ENCODE measurements at places on chromosomes 2 and 18.

DNA sequence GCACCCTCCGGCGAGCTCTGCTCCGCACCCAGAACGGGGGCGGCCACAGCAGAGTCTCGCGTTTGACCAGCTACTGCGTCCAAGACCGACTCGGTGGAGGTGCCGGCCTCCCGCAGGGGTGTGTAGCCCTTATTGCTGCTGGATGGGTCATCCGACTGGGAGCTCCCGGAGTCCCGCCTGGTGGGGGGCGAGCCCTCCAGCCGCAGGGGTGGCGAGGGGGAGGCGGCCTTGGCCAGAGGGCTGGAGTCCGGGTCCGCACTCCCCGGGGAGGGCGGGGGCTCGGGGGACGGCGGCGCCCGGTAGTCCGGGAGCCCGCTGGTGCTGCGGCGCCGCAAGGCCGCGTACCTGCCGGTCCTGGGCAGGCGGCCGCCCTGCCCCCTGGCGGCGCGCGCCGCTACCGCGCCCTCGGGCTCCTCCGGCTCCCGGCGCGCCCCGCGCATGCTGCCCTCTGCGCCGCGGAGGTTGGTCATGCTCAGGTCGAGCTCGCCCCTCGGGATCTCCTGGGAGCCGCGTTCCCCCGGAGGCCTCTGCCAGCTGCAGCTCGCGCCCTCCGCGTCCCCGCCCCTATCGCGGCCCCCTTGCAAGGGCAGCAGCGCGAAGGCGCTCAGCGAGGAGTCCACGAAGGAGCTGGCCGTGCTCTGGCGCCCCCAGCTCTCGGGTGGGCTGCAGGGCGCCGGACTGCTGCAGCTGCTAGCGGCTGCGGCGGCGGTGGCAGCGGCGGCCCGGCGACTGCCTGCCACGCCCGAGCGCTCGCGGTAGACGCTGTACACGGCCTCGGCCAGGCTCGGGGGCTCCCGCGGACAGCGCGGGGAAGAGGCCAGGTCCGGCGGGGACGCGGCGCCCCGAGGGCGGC lies 4.8 kb downstream of the TMEM200C start:
- DNase-seq, result no peak

DNA sequence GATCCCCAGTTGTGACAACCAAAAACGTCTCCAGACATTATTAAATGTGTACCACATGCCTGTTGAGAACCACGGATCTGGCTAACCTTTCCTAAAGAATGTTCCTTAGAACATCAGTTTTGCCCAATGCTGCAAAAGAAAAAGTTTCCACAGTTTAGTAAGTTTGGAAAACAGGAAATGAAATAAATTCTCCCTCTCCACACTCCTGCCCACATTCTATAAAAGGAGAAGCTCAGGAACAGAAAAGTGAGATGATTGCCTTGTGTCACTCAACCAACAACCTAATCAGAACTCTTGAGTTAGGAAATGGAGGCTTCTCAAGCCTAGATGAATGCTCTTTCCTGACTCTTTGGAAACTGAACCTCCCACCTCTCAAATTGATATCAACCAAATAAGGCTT lies 56.1 kb upstream of the NFE2L2 start:
- no peak for DNase-seq

- no peak for DNase-seq
These were observed 99.9 kb downstream of the CLIP4 start for GRCh38 chr2:29215073-29215472.

GRCh38 chr2:158413581-158413980 lies 43.0 kb downstream of the CCDC148 start:
- DNase-seq, result no peak

DNA sequence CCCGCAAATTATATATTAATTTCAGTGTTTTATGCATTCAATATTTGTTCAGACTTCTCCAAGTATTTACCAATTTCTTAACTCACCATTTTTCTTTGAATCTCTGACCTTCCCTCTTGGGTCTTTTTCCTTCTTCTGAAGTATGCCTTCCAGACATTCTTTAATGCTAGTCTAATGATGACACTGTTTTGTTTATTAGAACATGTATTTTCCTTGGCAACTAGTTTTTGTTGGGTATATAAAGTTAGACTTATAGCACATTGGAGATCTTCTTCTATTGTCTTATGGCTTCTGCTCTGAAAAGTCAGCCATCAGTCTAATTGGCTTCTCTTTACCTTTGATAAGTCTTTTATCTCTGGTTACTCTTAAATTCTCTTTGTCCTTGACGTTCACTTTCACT lies 423.2 kb upstream of the NRP2 start:
- DNase-seq, result no peak

DNA sequence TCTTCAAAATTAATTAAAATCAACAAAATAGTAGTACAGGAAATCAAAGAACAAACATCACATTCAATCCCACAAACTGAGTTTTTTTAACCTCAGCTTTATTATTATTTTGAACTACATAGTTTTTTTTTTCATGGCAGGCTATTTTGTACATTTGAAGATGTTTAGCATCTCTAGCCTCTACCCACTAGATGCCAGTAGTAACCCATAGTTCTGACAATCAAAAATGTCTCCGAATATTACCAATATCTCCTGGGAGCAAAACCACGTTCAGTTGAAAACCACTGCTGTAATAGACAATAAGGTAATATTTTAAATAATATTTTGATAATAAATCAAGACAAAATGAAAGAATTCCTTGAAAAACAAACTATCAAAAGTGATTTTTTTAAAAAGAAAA lies 702.6 kb upstream of the LRRTM1 start:
- no peak for DNase-seq

DNA sequence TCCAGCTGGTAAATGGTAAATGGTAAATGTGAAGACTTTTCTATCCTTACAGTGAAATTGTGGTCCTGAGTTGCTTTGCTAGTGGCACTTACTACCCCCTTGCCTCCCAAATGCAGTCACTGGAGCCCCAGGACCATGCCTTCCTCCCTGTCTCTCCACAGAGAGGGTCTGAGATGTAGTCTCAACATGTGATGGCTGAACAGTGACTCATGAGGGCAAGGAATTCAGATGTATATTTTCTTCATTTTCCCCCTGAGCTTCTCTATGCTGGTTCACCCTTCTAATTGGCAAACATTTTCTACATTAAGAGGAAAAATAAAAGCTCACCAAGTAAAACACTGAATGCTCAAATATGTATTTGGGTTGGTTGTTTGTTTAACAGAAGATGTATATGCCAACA lies 232.0 kb downstream of the SH3BP4 start:
- no peak for DNase-seq

GRCh38 chr2:209771474-209772289 lies at the start of gene UNC80:
UNC80 (plus strand) TSS chr2:209771832; CDS start chr2:209772073, 241 bp downstream.
- no peak for DNase-seq

- DNase-seq, result no peak
These were observed 158.0 kb downstream of the ALK start for GRCh38 chr2:29763371-29763770.

DNA sequence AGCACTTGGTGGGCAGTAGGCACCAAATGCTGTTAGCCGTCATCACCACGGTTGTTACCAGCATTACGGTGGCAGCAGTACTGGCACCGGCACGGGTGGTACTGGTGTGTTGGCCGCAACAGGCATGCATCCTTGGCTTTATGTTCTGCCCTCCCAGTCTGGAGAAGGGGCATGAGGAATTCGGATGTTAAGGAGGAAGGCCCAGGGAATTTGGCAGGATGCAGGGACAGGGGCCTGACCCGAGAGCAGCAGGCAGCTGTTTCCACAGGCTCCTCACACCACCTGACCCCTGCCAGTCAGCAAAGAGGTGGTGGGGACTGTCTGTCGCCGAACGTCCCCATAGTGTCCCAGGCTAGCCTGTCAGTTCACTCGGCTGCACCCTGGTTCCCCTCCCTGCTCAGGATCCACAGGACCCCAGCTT lies 79.0 kb downstream of the EDAR start:
- no peak for DNase-seq

GRCh38 chr18:27556741-27557140 lies 371.6 kb upstream of the CHST9 start:
- DNase-seq, result no peak

DNA sequence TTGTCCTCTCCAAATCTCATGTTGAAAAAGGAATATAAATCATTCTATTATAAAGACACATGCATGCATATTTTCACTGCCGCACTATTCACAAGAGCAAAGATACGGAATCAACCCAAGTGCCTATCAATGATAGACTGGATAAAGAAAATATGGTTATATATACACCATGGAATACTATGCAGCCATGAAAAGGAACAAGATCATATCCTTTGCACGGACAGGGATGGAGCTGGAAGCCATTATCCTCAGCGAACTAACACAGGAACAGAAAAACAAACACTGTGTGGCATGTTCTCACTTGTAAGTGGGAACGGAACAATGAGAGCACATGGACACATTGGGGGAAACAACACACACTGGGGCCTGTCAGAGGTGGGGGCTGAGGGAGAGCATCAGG lies 28.1 kb upstream of the PARD3B start:
- DNase-seq, result no peak

DNA sequence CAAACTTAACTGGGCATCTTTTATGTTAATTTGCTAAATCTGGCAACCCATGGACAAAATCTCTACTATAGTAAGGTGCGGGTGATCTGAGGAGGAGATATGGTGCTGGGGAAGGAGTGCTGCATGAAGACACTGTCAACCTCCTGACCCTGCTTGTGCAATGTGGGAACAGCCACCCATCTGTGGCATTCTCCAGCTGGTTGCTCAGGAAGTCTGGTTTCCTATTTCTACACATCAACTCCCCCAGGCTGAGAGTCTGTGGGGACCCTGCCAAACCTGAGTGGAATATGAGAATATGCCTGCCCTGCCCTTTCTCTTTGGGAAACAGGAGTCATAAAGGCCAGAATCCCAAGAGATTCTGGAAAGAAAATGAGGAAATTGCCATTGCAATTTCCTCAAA lies 60.1 kb upstream of the PAX3 start:
- no peak for DNase-seq

DNA sequence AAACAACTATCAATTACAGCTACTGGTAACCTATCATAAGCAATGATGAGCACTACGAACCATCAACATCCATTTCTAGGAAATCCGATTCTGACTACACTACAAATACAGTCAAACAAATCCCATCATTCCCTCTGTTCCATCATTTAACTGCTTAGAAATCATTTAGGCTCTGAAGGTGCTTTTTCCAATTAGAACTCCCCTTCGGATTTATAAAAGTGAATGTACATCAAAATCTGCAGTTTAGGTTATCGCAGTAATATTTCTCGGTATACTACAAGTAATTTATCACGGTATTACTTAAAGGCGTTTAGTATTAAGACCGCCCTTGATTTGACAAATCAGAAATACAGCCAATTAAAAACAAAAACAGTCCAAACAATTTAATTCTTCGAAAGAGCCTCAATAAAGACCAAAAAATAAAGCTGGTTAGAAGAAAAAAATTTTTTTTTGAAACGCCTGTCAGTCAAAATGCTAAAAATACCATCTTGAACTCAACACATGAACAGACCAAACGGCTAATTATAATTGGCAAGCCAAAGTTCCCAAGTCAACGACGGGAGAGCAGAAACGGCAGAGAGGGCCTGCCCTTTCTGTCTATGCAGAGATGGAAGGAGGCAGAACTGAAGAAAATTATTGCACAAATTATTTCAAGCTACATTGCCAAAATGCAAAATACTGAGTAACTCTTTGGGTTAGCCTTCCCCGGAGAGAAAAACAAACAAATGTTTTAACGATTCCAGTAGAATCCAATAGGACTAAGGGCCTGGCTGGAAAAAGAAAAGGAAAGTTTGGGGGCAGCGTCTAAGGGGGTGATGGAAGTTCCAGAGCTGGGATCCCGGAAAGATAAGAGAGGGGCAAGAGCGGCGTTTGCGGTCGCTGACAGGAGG lies 1.2 kb downstream of the VPS54 start:
- no peak for DNase-seq

DNA sequence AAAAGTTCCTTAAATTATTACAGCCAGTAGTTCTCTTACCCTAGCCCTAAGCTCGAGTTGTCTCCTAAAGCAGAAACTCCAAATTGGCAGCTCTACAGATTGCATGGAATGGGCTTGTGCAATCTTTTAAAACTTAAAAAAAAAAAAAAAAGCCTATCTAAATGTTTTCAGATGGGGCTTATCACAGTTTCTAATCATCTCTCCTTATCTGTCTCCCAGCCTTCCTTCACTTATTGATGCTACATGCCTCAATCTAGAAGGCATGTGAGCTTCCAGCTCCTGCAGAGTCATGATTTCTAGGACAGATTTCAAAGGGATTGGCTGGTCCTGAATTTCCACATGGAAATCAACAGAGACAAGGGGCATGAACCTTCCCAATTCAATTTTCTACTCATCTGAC lies 33.1 kb upstream of the PELI1 start:
- no peak for DNase-seq

GRCh38 chr2:66649006-66649405 lies 214.1 kb downstream of the MEIS1 start:
- DNase-seq, result no peak

DNA sequence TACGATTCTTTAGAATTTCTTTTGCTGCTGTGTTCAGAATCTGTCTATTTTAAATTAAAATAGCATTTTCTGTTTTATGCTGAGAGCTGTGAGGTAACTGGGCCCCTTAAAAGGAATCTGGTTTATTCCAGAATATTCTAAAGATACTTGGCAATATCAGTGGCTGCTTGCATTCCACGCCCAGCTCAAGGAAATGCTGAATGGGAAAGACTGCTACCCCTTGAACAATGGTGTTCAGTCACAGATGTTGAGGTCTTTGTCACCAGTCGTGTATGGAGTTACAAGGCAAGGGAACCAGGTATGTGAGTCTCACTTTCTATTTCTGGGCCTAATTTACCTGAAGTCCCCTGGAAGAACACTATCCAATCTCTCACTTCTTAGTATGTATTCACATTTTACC lies 377.9 kb upstream of the CDH7 start:
- DNase-seq, result no peak

DNA sequence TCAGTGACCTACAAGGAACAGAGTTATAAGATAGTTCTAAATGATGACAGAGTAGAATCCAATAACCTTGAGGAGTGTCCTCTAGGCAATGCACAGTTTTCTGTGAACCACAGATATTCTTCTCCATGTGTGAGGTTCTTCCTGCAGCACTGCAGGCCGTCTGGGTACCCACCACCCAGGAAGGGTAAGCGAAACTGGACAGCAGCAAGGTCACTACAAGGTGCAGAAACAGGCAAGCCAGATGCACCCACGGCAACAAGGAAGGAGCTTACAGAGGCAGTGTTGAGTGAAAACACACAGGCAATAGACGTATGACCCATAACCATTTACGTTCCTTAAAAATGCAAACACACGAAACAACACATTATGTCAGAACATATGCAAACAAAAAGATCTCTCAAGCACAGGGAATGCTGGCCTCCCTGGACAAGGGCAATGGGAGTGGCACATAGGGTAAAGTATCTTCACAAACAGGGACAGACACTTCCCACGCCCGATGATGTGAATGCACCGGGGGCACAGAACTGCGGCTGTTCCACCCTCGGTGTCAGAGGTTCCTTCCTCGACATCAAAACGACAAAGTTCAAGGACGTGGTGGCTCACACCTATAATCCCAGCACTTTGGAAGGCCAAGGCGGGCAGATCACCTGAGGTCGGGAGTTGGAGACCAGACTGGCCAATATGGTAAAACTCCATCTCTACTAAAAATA lies 84.1 kb downstream of the NDUFA10 start:
- DNase-seq, result no peak

DNA sequence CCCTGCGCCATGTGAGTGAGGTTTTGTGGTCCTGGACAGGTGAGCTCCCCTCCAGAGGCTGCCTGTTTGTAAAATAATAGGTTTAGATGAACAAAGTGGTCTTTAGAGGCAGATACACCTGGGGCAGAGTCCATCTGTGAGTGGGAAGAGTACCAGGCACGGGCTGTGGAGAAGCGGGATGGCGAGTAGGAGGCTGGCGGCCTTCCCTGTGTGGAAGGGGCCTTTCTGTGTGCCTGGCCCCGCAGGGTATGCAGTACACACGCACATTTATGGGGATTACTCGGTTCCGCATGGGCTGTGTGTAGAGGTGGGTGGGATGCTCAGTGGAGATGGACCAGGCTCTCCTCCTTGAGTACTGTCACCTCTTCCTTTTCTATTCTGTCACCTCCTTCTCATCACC lies 64.1 kb downstream of the AGAP1 start:
- DNase-seq, result no peak
